ENCODE measurements at places on chromosomes 11 and 22.

DNA sequence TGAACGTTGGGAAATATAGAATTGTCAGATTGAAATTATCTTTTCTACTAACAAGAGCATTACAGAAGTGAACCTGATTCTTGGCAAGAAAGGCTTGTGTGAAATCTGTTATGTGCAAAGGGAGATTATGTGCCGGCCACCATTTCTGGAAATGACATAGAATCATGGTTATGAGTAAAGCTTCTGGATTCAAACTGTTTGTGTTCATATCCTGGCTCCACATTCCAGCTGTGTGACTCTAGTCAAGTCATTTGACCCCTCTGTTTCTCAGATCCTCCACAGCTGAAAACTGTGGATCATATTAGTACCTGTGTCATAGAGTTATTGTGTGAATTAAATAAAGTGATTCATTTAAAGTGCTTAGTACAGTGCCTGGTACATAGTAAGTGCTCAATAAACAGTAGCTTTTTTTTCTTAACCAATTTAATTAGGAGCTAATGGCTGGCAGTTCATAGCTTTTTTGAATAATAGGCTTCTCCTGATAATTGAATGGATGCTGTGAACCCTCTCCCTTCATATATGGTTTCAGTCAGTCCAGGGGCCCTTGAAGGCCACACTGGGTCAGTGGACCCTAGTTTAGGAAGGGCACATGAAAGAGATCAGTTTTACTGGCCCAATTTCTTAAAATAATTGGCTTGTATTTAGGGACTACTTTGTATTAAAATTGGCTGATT is 34.6 kb downstream of the EHF start:
- no peak for DNase-seq

DNA sequence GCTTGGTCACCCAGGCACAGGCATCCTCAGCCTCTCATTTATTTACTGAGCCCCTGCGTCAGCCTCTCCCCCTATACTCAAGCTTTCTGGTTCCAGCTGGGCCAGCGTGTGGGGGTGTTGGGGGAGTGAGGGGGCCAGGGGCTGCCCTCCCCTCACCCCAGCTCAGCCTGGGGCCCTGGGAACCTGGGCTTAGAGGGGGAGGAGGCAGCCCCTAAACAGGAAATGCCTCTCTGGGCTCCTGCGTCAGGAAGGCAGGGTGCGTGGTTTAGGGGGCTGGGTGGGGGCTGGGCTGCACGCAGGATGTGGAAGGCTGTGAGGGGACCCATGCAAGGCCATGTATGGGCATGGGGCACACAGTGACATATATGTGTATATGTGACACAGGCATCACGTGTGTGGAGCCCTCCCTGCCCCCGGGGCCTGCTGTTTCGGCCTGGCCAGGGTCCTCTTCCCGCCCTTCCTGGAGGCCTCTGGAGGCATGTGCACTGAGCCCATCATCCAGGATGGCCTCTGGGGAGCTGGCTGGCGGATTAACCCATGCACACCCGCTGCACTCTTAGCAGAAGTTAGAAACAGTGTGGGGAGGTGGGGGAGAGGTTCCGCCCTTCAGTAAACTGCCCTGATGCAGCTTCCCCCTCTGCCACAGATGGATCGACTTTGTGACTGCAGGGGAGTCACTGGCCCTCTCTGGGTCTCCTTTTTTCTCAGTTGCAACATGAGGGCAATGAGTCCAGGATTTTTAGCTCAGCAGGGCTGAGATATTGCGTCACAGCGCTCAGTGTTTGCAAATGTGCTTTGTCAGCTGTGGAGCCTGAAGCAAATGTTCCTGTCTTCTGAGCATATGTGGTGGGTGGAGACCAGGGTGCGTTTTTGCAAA is 1.1 kb upstream of the CD248 start:
- DNase-seq: no peak

GRCh38 chr22:35862697-35863096 is 145.0 kb downstream of the APOL5 start:
- DNase-seq: no peak

GRCh38 chr22:40050258-40050657 is 55.5 kb downstream of the FAM83F start:
- no peak for DNase-seq

DNA sequence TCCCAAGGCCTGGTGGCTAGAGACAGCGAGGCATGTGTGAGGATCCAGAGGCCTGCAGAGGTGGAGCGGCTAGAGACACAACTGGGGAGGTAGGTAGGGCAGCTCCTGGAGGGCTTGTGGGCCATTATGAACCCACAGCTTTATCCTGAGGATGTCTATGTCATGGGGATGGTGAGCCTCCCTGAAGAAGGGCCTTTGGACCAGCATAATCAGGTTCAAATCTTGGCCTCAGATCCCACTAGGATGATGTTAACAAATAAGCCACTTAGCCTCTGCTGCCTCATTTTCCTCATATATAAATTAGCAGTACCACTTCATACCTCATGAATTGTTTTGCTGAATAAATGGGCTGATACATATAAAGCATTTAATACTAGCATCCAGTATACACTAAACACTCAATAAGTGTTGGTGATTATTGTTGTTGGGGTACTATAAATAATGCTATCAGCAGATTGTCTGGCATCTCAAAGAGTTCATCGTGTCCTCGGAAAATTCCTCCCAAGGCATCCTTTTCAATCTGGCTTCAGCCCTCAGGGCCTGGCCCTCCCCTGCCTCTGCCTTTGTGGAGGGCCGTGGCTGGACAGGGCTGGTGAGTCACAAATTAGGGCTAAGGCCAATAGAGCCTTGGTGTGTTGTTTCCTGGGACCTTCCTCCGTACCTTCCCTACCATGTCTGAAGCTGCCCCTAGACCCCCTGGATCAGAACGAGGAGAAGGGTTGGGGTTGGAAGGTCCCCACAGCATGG is 30.9 kb upstream of the LRRC32 start:
- no peak for DNase-seq

DNA sequence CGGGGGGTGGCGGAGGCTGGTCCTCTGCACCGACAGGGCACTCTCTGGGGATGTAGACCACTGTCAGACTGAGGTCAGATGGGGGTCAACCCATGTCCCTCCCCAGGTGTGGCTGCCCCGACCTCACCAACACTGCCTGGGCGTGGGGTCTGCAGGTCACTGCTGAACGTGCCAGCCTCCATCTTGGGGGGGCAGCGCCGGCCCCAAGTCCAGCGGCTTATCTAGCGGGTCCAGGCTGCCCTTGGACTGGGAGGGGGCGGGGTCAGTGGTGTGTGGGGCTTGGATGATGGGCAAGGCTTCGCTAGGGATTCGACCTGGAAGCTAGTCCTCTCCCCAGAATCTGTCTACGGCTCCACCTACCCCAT is 178.2 kb downstream of the IGLL1 start:
- no peak for DNase-seq

GRCh38 chr11:20022363-20023081 is 137.8 kb downstream of the DBX1 start:
- DNase-seq: no peak

DNA sequence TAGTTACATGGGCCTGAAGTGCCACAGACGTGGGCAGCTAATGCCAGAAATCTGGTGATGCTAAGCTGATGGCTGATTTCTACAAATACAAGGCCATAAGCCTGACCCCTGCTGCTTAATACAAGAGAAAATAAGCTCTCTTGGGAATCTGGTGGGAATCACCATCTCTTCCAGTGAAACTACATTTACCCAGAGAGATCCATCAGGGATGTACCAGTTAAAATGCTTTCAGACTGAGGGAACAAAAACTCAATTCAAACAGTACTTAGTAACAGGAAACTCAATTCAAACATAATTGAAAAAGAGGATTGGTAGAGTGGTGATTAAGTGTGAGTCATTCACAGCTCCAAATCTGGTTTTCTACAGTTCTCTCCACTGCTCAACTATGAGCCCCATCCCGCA is 1.7 kb upstream of the CAVIN3 start:
- no peak for DNase-seq

- no peak for DNase-seq
Measured at GRCh38 chr22:46661221-46661851, 41.1 kb downstream of the GRAMD4 start.

DNA sequence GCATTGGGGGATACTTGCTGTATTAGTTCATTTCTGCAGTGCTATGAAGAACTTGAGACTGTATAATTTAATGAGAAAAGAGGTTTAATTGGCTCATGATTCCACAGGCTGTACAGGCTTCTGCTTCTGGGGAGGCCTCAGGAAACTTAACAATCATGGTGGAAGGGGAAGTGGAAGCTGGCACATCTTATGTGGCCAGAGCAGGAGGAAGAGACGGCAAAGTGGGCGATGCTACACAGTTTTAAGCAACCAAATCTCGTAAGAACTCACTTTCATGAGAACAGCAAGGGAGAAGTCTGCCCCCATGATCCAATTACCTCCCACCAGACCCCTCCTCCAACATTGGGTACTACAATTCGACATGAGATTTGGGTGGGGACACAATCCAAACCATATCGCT is 55.1 kb downstream of the TMPRSS5 start:
- DNase-seq: no peak

DNA sequence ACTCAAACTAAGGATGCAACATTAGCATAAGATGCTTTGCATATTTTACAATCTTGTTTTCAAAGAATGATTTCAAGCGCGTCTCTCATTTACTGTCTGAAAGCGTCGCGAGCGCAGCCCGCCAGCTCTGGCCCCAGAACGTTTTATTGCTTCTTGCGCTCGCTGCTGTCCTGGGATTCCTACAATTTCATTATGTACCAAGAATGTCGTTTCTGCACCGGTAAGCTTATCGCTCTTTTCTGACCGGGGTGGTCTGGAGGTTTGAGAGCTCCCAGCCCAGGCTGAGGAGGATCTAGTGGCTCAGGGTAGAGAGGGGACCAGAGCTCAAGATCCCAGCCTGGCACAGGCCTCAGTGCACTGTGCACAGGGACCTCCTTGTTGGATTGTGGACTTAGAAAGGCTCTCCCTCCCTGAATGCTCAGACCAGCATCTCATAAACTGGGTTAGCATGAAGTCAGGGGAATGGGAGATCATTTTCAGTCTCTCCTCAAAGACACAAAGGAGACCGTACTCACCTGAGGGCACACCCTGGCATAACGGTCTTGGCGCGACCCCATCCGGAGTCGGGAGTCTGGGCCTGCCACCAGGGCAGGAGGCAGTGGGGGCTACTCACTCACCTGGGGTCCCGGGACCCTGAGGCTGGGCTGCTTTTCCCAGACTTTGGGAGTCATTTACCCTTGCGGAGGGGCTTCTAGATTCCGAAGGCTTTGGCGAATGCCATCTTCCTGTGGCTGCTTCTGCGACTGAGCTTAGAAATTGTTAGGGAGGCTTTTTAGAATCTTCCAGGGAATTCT is 817.4 kb downstream of the BRD1 start:
- no peak for DNase-seq

All from hindlimb muscle (tissue), 1 donor.